ENCODE measurements at places on chromosomes 6 and 20. TPM values are rescaled to one million over a fixed set of nuclear protein-coding genes. Genes with fewer than 3 reads are reported as not detected.

Gene CCDC170
- not detected for total RNA-seq

Gene METTL24
- total RNA-seq, result not detected

Gene PGC
- total RNA-seq, result not detected

Gene MYCT1
- total RNA-seq, result not detected

Gene OPN5
- total RNA-seq, result not detected

Gene LPA
- total RNA-seq, result not detected

Gene CPXM1
- 0.14 TPM for total RNA-seq

Gene EDEM2
- 19.2 TPM for total RNA-seq

Gene ZNF451
- 58.1 TPM for total RNA-seq

Gene F13A1
- not detected for total RNA-seq

Gene COMMD7
- 36.3 TPM for total RNA-seq

Gene HIVEP2
- total RNA-seq, result 28.0 TPM

Data from activated CD4-positive, alpha-beta T cell treated with anti-CD3 and anti-CD28 coated beads, Interleukin-2, amount 10 ng/mL, durations not matched to agents 24 days and 14 days (primary cell).